ENCODE measurements at places on chromosomes 12 and 14.

- DNase-seq = no peak
Measured at GRCh38 chr14:51535443-51536044, 116.2 kb upstream of the FRMD6 start.

- DNase-seq = no peak
Measured at GRCh38 chr12:6181583-6182278, 18.5 kb upstream of the CD9 start.

DNA sequence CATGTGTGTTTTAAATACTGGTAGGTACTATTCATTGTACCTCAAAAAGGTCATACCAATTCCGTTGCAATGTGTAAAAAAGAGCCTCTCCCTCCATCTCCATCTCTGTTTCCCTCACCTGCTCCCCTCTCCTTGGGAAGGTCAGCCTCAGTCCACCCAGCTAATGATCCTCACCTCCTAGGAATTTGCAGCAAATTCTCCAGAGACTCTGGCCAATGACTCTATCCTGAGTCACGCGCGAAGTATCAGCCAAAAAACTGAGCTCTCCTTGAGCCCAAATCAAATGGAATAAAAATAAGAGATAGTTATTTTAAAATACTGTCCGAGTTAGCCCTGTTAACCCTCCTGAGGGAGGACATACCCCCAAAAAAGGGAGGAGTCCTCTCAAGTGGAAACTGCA is 148.4 kb downstream of the DPF3 start:
- no peak for DNase-seq

GRCh38 chr12:114604606-114605005 is 79.4 kb downstream of the TBX3 start:
- no peak for DNase-seq
